ENCODE measurements at places on chromosomes 11 and 22.

- DNase-seq, result no peak
These were observed 126.4 kb upstream of the ZBED5 start for GRCh38 chr11:10984250-10984649.

- DNase-seq, result no peak
These were observed 17.3 kb upstream of the RAPSN start for GRCh38 chr11:47466201-47466600.

- no peak for DNase-seq
These were observed 17.2 kb upstream of the KLHL35 start for GRCh38 chr11:75450236-75450635.

GRCh38 chr11:61739966-61740365, 12.5 kb upstream of the MYRF start:
- no peak for DNase-seq

DNA sequence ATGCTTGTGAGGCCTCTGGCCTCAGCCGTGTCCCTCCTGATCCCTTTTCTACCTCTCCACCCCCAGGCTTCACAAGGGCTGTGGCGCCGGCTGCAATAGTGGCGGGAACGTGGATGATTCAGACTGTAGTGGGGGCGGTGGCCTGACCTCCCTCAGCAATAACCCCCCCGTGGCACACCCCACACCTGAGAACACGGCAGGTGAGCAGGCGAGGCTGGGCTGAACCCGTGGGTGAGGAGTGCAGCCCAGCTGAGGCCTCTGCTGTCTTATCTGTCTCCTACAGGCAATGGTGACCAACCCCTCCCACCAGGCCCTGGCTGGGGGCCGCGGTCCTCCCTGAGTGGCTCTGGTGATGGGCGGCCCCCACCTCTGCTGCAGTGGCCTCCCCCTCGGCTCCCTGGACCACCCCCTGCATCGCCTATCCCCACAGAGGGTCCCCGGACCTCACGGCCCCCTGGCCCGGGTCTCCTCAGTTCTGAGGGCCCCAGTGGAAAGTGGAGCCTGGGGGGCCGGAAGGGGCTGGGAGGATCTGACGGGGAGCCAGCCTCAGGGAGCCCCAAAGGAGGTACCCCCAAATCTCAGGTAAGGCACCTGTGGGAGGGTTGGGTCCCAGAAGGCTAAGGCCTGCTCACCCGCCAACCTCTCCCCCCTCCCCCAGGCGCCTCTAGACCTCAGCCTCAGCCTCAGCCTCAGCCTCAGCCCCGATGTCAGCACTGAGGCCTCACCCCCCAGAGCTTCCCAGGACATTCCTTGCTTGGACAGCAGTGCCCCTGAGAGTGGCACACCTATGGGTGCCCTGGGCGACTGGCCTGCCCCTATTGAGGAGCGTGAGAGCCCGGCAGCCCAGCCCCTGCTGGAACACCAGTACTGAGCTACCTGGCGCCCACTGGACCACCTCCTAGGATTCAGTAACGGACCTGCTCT, 1.5 kb upstream of the SIPA1 start:
- DNase-seq, result no peak

- DNase-seq, result no peak
These were observed 292.2 kb downstream of the ST3GAL4 start for GRCh38 chr11:126647735-126648134.

GRCh38 chr22:22857607-22858558, 29.7 kb upstream of the IGLL5 start:
- DNase-seq, result no peak

- DNase-seq, result no peak
These were observed 2.7 kb downstream of the PITPNM1 start for GRCh38 chr11:67502328-67502979.

- no peak for DNase-seq
These were observed 3.1 kb upstream of the DPF2 start for GRCh38 chr11:65330544-65330943.

DNA sequence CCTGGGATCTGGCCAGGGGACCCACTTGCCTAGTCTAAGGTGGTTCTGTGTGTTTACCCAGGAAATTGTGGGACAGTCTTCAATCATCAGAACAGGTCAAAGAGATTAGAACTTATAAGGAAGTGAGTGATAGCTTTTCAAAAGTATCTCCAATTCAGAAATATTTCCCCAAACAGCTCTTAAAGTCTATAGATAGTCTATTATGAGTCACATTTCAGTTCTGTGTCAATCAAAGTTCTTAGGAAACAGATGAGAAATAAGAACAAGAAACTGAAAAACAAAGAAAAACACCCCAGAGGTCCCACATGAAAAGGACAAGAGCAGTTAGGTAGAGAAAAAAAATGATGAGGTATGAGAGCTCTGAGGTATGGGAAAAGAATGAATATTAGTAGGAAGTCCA, 381.4 kb upstream of the MPPED2 start:
- no peak for DNase-seq

DNA sequence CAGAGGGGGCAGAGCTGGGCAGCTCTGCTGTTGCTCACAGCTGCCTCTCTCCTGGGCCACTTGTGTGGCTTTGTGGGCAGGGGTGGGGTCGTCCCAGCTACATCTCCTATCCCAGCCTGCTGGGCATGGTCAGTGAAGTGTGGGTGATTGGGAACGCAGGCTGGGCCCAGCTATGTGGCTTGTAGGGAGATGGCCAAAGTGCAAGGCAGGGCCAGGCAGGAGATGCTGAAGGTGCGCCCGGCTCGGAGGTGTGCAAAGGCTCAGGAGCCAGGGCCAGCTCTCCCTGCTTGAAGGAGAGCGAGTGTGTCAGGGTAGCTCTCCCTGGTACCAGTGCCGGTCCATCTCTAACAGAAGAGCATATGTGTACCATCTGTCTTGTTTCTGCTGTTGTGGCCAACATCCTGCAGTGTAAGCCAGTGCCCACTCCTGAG, 8.4 kb upstream of the RANBP1 start:
- DNase-seq, result no peak

GRCh38 chr11:27246925-27247324, 116.1 kb downstream of the CCDC34 start:
- DNase-seq, result no peak
